IMR-90 (cell line): ENCODE measurements at places on chromosomes 1 and 21. TPM values are rescaled to one million over a fixed set of nuclear protein-coding genes. Genes with fewer than 3 reads are reported as not detected.

The AMPD1 gene
- total RNA-seq = not detected in 2 replicates

The CRP gene
- not detected in 2 replicates for total RNA-seq

The OR10Z1 gene
- total RNA-seq = not detected in 2 replicates

The ENAH gene
- total RNA-seq = 82.5 and 86.9 TPM in 2 replicates

The HUNK gene
- total RNA-seq = 1.1 and 2.0 TPM in 2 replicates

The LIN28A gene
- not detected in 2 replicates for total RNA-seq
